Epithelial cell of proximal tubule (primary cell): ENCODE measurements at places on chromosomes 6 and 20.

- no peak for DNase-seq
Observed at GRCh38 chr20:58076405-58076804, 152.0 kb downstream of the ANKRD60 start.

GRCh38 chr6:163260111-163260895, 154.2 kb upstream of the QKI start:
- DNase-seq, result no peak

DNA sequence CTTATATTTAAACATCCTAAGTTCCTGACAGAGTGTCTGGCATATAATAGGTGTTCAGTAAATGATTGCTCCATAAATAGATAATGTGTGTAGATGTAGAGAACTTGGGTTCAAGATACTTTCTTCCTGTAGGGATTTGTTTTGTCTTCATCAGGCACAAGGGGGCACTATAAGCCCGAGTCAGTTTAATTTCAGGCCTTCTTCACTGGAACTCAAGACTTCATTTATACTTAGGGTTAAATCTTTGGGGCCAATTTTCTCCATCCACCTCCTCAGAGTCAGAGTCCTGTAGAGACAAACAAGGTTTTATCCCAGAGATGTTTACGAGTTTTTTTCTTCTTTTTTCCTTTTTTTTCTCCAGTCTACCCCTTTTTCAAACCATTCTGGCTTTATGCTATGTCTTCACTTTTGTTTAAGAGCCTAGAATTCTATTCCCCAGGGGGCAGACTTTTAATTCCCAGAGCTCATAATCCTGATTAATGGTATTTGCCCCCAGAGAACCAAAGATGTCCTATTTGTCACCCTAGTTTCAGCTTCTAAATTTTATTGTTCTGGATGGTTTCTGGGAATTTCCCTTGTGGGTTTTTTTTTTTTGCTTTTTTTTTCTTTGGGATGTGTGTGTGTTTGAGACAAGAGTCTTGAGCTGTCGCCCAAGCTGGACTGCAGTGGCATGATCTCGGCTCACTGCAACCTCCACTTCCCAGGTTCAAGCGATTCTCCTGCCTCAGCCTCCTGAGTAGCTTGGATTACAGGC, 88.4 kb downstream of the HFE start:
- DNase-seq, result no peak

DNA sequence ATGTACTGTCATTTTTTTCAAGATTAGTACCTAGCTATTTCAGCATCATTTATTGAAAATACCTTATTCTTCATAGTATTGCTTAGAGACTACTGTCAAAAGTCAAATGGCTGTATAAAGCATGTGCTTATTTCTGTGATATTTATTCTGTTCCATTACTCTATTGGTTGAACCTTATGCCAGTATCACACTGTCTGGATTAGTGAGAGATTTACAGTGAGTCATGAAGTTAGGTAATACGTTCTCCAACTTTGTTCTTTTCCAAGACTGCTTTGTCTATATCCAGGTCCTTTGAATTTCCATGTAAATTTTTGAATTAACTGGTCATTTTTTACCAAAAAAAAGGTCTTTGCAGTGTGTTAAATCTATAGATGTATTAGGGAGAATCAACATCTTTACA, 18.6 kb upstream of the RNF217 start:
- DNase-seq, result no peak

GRCh38 chr20:1122388-1123315, 4.2 kb downstream of the PSMF1 start:
- DNase-seq, result no peak

DNA sequence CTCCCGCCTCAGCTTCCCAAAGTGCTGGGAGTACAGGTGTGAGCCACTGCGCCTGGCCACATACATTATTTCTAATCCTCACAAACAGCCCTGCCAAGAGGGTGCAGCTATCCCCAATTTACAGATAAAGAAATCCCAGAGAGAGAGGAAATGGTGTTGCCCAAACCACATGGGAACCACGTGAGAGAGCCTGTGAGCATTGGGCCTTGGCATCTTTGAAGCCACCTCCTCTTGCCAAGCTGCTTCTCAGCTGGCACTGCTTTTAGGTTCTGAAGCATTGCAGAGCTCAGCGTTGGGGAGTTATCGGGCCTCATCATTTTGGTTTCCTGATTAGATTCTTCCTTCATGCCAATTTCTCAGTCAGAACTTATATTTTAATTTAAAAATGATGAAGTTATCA, 80.3 kb downstream of the CTNNBL1 start:
- no peak for DNase-seq

DNA sequence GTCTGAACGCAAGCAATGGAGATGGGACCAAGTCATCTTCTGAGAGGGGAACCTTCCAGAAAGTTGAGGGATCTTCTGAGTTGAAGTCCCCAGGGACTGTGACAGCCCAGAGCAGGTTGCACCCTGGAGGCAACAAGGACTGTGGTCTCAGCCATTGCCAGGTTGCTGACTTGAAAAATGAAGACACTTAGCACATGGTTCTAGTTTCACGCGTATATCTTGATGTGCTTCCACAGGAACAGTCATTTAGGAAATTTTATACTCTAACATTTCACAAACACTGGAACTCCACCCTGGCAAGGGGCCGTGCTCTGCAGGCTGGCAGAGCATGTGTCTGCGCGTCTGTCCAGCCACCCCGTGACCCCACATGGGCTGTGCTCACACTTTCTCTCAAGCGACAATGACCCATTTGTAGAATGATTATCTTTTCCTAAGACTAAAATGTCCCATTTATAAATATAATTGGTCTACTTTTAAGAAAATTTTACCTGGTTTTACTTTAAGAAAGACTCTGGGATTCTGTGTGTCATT, 157.0 kb downstream of the ERMARD start:
- no peak for DNase-seq
